ENCODE measurements at places on chromosomes 2 and 18.

GRCh38 chr18:3450012-3450798 lies at the start of gene TGIF1:
Gene TGIF1 (plus strand): TSS chr18:3450172. CDS start chr18:3450490, 318 bp downstream.
- DNase-seq: no peak

GRCh38 chr18:8673256-8674209 lies 31.8 kb upstream of the MTCL1 start:
- DNase-seq: no peak

DNA sequence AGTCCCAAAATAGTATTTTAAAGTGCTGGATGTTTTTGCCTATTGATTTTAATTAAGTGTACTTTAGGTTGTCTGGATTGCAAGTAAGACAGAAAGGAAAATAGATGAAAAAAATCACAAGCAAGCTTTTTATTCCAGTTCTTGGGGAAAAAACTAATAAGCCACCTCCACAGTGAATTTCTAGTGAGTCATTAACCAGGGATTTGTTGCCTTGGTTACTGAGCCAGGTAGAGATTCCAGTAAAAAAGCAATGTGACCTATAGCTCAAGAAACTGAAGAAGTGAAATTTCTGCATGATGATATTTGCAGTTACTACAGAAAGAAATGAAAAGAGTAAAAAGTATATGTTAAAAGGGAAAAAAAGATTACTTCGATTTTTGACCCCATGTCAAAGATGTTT lies 160.6 kb downstream of the METTL4 start:
- DNase-seq: no peak

GRCh38 chr2:205872716-205873115 lies 190.4 kb downstream of the NRP2 start:
- DNase-seq: no peak

GRCh38 chr18:5142859-5143258 lies 54.2 kb downstream of the AKAIN1 start:
- no peak for DNase-seq

- no peak for DNase-seq
Measured at GRCh38 chr2:46003903-46004473, 293.2 kb upstream of the EPAS1 start.

DNA sequence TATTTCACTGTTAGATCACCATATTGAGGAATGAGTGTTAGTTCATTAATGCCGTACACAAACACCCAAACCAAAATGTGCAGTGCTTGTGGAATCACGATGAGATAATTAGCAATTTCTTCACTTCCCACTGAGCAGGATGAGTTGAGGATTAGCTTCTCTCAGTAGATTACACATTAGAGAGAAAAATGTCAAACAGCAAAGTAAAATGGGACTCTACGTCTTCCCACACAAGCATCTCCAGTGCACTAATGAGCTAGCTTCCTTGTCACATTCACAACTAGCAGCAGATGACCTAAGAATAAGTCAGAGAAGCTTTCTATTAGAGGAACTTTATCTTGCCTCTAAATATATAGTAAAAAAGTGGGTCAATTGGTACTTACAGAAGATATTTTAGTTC lies 926.9 kb downstream of the TSN start:
- no peak for DNase-seq

DNA sequence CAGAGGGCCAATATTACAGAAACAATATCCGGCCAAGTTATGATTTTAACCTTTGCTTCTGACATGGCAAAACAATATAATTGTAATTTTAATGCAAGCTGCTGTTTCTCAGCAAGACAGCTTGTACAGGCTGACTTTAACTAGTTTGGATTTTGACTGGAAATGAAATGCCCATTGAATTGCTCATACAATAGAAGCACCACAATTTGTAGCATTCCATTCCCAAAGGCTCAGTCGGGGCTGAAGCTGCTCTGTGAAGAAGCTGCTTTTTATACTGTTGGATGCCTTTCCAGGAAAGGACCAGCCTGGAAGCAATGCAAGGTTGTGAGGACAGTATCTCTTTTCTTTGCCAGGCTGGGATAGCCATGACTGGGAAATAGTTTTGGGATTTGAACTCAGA lies 677.0 kb upstream of the FANCL start:
- DNase-seq: no peak

DNA sequence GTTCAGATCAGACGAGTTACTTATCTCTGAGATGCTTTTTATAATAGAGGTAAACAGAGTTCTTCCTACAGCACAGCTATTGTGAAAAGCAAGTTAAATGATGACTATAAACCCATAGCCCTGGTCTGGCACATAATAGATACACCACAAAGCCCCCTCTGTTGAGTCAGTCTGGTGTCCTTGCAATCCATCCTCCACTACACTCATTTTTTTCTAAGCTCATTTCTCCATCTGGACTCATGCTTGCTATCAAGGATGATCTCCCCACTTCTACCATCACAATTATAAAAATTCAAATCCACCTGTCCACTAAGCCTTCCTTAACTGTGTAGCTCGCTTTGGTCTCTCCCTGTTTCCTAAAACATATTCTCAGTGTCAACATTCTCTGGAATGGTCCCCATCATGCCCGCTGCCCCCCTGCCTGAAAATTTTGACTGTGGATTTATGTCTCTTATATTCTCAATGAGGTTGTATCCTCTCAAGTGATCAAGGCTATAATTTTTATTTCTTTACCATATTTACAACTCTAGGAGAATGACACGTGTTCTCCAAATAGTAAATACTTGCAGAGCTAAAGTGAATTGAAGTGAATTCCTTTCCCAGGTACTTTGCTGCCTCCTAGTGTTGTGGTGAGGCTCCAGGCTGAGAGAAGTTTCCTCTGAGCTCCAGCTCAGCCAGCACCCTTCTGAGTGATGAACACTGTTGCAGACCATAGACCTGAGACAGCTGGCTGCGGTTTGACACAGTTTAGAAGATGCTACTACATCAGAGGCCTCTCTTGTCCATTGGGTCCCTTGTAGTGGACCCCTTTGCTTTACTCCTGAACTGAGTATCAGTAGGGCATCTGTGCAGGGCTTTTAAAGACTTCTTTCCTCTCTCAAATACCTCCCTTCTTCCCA lies 108.7 kb downstream of the DPP10 start:
- DNase-seq: no peak

- no peak for DNase-seq
Measured at GRCh38 chr2:3641181-3641580, 16.8 kb upstream of the ALLC start.

GRCh38 chr2:143176606-143177005 lies 47.4 kb downstream of the ARHGAP15 start:
- DNase-seq: no peak

DNA sequence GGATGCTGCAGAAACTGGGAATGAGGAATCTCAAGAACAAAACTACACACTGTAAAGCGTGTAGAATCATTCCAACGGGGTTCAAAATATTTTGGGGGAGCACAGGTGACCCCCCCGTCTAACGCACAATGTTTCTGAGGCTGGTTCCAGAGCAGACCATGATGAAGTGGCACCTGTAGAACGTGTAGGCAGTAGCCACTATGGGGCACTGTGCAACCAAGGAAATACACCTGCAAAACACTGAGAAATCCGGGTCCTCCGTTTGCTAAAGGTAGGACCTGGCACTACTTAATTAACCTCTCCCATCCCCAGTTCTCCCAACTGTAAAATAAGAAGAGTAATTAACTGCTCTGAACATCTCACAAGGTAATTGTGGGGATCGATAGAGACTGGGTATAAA lies 22.6 kb downstream of the ST6GAL2 start:
- no peak for DNase-seq

GRCh38 chr18:55577812-55578539 lies 10.0 kb downstream of the TCF4 start:
- DNase-seq: no peak

- DNase-seq: no peak
Measured at GRCh38 chr2:186641132-186641806, 51.4 kb downstream of the ITGAV start.

DNA sequence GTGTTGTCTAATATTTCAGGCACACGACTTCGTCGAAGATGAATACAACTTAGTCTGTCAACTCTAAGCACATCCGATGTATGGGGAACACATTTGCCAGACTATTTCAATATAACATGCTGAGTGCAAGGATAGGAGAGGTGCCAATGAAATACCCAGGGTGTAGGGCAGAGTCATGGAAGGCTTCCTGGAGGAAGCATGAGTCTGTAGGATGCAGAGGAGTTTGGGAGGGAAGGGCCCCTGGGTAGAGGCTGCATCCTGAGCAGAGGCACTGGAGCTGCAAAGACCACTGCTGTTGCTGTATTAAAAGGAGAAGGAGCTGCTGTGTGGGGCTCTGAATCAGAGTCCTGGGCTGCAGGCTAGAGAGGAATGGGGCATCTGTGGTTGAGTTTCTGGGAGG lies 89.9 kb downstream of the ASAP2 start:
- no peak for DNase-seq

GRCh38 chr2:18545384-18545783 lies 15.1 kb downstream of the RDH14 start:
- DNase-seq: no peak

- DNase-seq: no peak
Measured at GRCh38 chr18:74748809-74749208, 151.1 kb downstream of the ZNF407 start.

GRCh38 chr2:47313141-47313691 lies 89.7 kb upstream of the MSH2 start:
- DNase-seq: no peak

DNA sequence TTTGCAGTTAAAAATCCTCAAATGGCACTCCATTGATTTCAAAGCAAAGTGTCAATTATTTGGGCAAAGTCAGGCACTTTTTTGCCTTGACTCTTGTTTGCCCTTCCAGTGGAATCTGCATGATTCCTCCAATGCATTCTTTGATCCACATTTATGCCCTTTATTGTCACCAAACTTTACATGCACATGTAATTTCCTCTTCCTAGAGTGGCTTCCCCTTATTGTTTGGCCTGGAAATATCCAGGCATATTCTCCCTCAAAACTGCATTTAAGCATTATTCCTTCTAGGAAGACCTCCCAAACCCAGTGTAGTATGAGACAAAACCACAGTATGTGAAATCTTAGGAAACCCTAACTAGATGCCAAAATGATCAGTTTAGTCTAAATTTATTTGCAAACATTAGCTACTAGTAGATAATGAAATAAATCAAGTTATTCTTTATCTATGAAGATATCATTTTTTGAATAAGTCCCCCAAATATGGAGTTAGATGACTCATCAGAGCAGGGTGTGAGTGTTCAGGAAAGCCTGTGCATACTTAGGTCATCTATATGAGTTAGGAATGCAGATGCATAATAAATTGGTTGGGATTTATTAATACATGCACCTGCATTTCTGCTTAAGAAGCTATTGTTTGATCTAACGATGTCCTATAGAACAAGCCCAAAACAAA lies 433.3 kb upstream of the TCF4 start:
- DNase-seq: no peak

- peak; percentile 90 for DNase-seq
Measured at GRCh38 chr18:22674272-22674671, 256.6 kb upstream of the CTAGE1 start.

DNA sequence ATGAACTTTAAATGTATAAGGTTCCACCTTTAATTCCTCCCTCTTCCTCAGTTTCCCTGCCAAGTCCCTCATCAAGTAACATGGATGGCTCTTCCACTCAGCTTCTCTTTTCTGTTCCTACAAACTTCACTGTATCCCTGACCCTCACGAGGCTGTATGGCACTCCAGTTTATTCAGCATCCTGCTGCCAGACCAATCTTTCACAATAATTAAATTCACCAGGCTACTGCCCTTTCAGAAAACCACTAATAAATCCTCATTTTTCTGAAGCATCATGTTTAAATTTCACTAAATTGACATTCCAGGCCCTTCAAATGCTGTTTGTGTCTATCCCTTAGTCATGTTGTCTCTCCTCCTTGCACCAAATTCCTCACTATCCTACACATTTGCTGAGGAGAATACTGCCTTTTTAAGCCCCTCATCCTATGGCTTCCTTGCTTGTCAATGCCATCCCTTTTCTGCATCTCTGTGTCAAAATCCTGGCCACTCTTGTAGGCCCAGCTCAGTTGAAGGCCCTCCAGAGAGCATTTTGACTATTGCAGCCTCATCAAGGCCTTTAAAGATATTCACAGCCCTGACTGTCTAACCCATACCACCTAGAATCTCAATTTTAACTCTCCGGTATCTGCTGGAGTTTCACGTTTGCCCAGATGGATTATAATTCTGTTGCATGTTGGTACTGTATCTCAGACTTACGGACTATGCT lies 22.8 kb upstream of the ASNSD1 start:
- DNase-seq: no peak

GRCh38 chr18:8121942-8122480 lies 487.2 kb upstream of the RAB12 start:
- peak; percentile 87 for DNase-seq

- DNase-seq: no peak
Measured at GRCh38 chr2:76517574-76517909, 806.8 kb upstream of the GCFC2 start.

- DNase-seq: no peak
Measured at GRCh38 chr2:98935777-98936352, at the start of gene CRACDL. Gene CRACDL (minus strand): TSS chr2:98936225. CDS start chr2:98846800, 89,425 bp downstream.

- DNase-seq: peak; percentile 58
Measured at GRCh38 chr18:623761-624620, 27.2 kb downstream of the CLUL1 start.
